ENCODE measurements at places on chromosomes 5 and 9.

- DNase-seq, result no peak
Observed at GRCh38 chr9:71136696-71137095, 15.3 kb upstream of the TRPM3 start.

DNA sequence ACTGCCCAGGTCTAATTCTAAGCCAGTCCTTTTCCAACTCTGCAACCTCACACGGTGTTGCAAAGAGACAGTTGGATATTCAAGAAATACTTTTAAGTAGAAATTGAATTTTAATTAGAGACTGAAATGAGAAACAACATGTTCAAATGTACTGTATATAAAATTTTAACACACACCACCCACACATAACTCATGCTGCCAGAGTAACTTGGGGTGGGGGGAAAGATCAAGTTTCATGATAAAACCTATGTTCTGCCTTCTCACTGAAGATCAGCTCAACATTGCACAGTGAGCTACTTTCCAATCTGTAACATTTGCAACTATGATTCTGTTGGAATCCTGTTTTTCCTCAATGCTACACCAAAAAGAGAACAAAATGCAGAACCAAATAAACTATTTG is 17.5 kb downstream of the ARL15 start:
- no peak for DNase-seq

DNA sequence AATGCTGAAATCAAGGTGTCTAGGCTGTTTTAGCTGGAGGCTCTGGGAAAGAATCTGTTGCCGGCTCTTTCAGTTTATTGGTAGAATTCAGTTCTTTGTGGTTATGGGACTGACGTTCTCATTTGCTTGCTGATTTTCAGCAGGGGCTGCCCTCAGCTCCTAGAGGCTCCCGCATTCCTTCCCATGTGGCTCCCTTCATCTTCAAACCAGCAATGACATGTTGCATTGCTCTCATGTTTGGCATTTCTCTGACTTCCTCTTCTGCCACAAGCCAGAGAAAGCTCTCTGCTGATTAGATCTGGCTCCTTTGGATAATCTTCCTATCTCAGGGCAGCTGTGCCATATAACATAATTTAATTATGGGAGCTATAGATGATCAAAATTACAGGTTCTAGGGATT is 360.3 kb downstream of the LRRC70 start:
- DNase-seq, result peak; percentile 19

- DNase-seq, result no peak
Observed at GRCh38 chr9:136610426-136610825, 52.3 kb upstream of the EGFL7 start.

DNA sequence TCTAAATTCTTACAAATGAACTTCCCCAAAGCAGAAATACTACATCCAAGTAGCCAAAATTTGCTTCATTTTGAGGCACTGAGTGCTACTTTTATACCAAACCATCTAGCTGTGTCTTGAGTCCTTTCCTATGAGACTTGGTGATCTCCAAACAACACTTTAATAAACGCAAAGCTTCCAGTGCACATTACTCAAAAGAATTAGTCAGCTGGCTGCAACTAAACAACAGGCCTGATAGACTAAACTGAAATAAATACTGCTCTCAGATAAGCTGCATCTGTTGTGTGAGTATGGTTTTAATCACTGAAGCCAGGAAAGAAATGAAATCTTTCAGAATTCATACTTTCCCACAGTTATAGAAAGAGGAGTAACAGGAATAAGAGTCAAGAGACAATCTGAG is 80.3 kb downstream of the VCAN start:
- DNase-seq, result peak; percentile 66

- no peak for DNase-seq
Observed at GRCh38 chr9:77599492-77599891, 48.6 kb downstream of the GNA14 start.

GRCh38 chr5:170913573-170913972 is 51.8 kb downstream of the RANBP17 start:
- no peak for DNase-seq

DNA sequence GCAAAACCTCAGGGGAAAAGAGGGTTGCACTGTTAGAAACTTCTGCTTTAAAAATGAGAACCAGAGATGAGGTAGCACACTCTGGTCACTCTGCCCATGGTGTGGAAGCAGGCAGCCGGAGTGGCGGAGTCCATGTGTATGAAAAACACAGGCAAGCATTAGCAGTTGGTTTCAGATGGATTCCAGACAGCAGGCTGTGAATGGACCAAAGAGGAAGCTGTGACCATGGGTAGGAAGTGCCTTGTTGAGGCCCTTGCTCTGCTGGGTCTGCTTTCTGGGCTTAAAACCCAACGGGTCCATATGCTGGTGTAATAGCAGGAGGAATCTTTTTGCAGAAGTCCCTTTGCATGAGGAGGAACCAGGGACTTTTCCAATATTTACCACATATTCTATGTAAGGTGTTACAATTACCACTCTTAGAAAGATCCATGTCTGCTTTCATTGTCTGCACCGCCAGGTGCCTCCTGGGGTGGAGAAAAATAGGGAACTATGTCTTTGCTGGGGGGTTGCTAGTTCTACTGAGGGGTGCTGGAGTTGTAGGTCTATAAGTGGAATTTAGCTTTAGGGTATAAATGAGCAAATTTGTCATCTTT is 77.0 kb downstream of the ANKRD55 start:
- DNase-seq, result no peak

DNA sequence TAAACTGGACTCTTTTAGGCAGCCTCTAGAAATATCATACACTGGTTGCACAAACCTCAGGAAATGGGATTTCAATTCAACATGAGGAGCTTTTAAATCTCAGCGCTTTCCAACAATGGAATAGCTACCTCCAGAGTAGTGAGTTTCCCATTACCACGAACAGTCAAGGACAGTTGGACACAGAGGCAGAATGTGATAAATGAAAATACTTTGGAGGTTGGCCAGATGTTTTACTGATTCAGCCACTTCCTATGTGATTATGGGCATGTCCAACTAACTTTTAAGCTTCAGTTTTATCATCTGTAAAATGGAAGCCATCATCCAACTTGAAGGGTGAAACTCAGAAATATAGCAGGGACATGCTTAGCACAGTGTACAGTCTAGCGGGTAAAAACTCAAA is 2.1 kb downstream of the FBXW2 start:
- DNase-seq, result peak; percentile 43

GRCh38 chr5:95846554-95847260 is 24.2 kb upstream of the GLRX start:
- peak; percentile 89 for DNase-seq

DNA sequence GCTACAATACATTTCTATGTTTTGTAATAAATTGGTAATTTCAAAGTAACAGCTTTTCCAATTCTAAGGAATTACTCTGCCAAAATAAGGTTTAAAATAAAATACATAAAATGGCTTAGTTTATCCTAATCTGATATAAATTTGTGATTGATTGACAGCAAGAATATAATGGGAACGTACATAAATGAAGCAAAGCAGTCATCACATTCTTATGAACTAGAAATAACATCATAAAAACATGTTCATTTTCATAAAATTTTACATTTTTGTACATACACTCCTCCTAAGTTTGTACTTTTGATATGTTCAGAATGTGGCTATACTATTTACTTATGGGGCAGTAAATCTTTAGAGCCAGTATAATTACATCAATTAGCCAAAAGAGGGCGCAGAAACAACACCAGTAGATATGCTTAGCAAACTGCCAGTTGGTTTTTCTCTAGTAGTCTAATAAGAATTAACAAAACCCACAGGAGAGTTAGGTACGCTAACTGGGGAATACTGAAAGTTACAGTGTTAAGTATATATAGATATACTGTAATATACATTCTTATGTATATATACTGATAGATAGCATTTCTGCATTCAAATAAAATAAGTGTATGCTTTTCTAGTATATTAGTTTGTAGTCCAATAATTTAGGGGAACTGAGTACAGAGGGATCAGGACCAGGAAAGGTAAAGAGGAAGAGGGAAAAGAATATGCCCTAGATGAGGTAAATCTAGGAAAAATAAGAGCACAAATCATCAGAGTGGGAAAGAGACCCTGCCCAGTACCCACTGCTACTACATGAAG is 76.8 kb downstream of the ZDHHC21 start:
- DNase-seq, result peak; percentile 86

DNA sequence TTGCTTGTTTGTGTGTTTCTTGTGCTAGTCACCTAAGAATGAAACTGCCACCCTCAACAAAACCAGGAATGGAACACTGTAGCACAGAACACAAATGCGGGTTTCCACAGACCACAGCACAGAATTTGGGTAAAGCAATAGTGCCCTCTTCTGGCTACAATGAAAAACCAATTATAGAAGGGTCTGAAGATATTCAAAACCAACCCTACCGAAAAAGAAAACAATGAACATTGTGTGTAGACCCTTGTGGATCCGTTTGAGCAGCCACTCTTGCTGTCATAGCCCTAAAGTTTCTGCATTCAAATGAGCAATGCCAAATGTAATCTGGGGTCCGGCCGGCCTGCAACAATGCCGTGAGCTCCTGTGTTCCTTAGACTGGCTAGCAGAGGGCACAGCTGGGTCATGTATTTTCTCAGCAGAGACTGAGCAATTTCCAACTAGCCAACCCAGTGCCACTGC is 8.3 kb upstream of the ENC1 start:
- DNase-seq, result peak; percentile 82

GRCh38 chr5:89320421-89321277 is 437.7 kb upstream of the MEF2C start:
- DNase-seq, result no peak

GRCh38 chr5:51882647-51883046 is 499.4 kb downstream of the ISL1 start:
- no peak for DNase-seq

DNA sequence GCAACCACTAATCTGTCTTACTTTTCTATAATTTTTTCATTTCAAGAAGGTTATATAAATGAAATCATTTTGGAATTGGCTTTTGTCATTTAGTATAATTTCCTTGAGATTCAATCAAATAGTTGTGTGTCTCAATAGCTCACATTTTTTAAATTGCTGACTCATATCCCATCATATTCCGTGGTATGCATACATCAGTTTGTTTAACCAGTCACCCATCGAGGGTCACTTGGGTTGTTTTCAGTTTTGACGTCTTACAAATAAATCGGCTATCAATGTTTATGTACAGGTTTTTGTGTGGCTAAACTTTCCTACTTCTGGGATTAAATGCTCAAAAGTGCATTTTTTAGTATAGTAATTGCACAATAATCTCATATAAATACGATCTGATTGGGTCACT is 185.5 kb downstream of the TAF11L14 start:
- peak; percentile 3 for DNase-seq

GRCh38 chr9:638152-638551 is 203.3 kb upstream of the DMRT1 start:
- DNase-seq, result no peak

DNA sequence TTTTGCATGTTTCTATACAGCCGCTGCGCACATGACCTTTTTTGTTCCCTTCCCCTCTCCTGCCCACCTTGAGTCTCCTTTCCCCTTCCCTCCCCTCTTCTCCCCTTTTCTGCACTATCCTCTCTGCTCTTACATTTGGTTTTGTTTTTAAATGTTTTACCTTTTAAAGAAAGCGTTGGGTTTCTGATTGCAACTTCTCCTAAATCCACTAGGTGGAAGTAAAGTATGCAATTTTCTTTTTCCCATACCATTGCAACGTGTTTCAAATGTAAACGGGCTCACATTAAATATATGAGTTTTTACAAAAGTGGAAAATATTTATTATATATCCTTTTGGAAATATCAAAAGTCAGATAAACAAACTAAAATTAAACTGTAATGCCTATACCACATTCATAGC is 500.9 kb downstream of the DIRAS2 start:
- peak; percentile 38 for DNase-seq

All from fibroblast of pulmonary artery (primary cell).